Mammary epithelial cell (primary cell): ENCODE measurements at places on chromosomes 11 and 22.

DNA sequence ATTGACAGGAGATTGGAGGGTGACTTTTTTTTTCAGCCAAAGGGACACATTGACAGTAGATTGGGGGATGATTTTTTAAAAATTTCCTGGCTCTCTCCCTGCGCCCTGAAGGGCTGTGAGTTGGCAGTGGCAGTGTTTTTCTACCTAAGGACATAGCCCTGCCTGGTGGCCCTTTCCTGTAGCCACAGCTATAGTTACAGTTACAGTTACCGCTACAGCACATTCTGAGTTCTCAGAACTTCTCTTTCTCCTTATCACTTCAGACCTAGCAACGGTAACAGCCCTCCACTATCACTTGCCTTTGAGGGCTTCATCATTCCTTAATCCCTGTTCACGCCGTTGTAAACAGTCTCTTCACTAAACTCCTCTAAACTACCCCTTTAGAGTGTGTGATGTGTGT lies 684 bp downstream of the MRGPRX2 start:
- no peak for DNase-seq

DNA sequence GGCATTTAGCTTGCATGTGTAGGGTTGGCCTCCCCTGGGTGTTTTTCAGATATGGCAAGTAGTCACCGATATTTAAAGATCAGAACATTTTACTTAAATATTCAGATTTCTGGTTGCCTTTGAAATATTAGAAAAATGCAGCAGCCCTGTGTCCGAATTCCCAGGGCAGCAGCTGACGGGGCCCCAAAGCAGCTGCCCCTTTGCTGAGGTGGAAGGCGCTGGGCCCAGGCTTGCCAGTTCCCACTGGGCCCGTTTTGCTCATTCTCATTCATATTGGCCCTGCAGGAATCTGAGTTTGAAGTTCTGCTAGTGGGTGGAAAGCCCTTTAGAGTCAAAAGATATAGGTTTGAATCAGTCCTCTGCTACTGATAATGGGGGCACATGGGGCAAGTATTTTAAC lies 692.1 kb downstream of the OPCML start:
- DNase-seq, result no peak

- DNase-seq, result no peak
These were observed 20.3 kb downstream of the DKK3 start for GRCh38 chr11:11988099-11988651.

DNA sequence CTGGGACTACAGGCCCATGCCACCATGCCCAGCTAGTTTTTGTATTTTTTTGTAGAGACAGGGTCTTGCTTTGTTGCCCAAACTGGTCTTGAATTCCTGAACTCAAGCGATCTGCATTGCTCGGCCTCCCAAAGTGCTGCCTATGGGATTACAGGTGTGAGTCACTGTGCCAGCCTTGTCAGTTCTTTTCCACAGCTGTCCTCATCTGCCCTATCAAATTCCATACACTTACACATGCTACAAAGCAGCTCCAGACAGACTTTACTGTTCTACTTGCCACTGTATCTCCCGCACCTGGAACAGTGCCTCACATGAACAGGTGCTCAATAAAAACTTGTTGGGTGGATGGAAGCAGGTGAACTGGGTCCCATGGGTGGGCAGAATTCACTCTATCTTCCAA lies 8.2 kb downstream of the STX5 start:
- no peak for DNase-seq
